ENCODE measurements at places on chromosomes 7 and 10.

DNA sequence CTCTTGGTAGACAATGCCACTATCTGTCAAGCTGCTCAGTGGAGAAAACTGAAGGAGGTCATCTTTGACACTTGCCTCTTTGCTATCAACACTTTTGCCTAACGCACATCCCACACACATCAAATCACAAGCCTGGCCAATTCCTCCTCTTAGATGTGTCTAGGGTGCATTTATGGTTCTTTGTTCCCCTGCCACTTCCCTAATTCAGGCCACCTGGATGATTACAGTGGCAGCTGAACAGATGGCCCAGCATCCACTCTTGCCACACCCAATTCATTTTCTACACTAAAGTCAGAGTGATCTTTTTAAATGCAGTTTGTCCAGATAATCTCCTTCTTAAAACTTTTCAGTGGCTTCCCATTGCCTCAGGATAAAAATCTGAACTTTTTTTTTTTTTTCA lies 58.6 kb downstream of the LAMB4 start:
- H3K27me3 ChIP-seq: no peaks in the 10 kb centered on the region
- H3K27ac ChIP-seq: no peak overlapping the region
- no peaks in the 10 kb centered on the region for H3K36me3 ChIP-seq
- DNase-seq: no peak
- no peak overlapping the region for H3K4me3 ChIP-seq
- H3K4me1 ChIP-seq: peaks cover under 1% of the 10 kb centered on the region

DNA sequence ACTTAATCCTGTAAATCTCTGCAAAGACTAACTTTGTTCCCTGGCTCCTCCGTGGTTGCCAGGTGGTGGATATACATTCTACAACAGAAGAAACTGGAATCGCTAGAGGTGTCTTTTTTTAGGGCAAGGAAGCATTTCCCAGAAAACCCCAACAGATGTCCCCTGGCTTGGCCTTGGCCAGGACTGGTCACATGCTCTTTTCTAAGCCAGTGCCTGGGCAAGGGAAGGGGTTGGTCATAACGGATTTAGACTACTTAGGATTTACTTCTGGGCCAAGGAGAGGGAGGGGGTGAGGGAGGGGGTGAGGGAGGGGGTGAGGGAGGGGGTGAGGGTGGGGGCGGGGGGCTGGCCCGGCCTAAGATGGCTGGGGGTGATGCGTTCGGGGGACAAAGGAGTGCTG lies 105.7 kb downstream of the SNX10 start:
- H3K27me3 ChIP-seq: peaks cover 1% of the 10 kb centered on the region
- H3K36me3 ChIP-seq: no peaks in the 10 kb centered on the region
- DNase-seq: no peak
- H3K4me1 ChIP-seq: peaks cover 11% of the 10 kb centered on the region
- H3K27ac ChIP-seq: no peak overlapping the region

DNA sequence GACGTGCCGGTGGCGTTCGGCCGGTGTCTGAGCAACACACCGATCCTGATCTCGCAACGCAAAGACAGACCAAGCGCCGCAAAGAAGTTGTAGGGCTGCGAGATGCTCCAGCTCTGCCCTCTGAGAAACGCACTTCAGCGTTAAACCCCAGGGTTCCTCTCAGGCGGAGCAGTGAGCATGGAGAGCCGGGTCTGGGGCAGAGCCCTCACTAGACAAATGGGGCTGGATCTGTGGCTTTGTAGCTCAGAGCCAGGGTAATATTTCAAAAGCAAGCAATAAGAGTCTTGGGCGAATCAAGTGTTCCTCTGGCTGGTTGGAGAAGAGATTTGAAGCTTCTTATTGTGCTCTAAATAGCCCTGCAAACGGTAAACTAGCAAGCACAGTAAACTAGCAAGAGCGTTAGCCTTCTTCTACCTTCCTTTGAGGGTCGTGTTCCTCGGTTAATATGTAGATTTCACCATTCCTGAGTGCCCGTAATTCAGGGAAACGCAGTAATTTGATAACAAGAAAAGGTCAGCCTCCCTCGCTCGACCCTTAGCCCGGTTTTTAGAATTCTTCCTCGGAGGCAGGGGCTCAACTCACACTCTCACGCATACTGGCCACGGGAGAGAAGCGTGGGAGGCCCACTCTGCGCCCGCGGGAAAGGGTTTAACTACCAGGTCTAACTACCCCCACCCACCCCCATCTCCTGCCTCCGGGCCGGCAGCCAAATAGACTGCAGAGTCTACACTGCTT lies 6.7 kb downstream of the SKAP2 start:
- H3K4me3 ChIP-seq: peak overlapping the region; percentile 36
- H3K4me1 ChIP-seq: peaks cover 35% of the 10 kb centered on the region
- peak overlapping the region; percentile 80 for H3K27ac ChIP-seq
- DNase-seq: peak; percentile 77
- H3K27me3 ChIP-seq: no peaks in the 10 kb centered on the region

GRCh38 chr10:45023426-45023825 lies 22.7 kb downstream of the ZNF22 start:
- no peak for DNase-seq
- no peaks in the 10 kb centered on the region for H3K4me1 ChIP-seq
- no peak overlapping the region for H3K27ac ChIP-seq
- no peaks in the 10 kb centered on the region for H3K27me3 ChIP-seq
- no peak overlapping the region for H3K4me3 ChIP-seq

DNA sequence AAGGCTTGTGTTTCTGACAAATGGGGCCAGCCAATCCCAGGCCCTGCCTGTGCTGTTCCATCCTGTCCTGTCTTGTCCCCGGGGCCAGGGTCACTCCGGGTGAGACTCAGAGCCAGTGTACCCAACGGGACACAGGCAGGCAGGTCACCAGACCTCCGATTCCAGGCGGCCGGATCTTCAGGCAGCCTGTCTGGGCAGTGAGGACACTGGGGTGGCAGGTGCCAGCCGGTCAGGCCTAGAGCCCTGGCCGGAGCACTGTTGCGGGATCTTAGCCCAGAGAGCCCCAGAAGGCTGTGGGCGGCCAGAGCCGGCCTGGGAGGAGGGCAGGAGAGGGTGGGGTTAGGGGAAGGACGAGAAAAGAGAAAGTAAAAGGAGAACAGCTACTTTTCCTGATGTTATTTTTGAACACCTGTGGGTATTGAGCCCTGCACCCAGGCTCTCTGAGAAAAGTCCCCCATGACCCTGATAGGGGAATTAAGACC lies 134.3 kb upstream of the TNRC18 start:
- H3K4me1 ChIP-seq: peaks cover 20% of the 10 kb centered on the region
- H3K27ac ChIP-seq: no peak overlapping the region
- DNase-seq: no peak
- no peak overlapping the region for H3K4me3 ChIP-seq
- no peaks in the 10 kb centered on the region for H3K36me3 ChIP-seq
- no peaks in the 10 kb centered on the region for H3K27me3 ChIP-seq

DNA sequence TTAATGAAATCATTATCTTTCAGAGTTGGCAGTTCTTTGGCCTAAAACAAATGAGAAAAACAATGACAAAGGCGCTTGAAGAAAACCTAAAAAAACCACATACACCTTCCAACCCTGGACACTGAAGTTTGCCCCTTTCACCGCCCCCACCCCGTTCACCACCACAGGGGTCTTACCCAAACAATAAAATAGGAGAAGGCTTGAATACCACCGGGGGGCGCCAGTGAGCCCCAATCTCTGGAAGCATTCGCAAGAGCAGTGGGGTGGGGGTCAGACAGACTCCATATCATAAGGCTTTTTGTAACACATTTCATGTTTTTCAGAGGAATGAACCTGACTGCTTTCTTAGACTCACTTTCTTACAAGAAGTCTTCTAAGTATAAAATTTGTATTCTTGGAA lies 163.6 kb downstream of the PIP4K2A start:
- no peak overlapping the region for H3K4me3 ChIP-seq
- H3K27me3 ChIP-seq: no peaks in the 10 kb centered on the region
- no peak overlapping the region for H3K27ac ChIP-seq
- peaks cover 9% of the 10 kb centered on the region for H3K36me3 ChIP-seq
- H3K4me1 ChIP-seq: no peaks in the 10 kb centered on the region

DNA sequence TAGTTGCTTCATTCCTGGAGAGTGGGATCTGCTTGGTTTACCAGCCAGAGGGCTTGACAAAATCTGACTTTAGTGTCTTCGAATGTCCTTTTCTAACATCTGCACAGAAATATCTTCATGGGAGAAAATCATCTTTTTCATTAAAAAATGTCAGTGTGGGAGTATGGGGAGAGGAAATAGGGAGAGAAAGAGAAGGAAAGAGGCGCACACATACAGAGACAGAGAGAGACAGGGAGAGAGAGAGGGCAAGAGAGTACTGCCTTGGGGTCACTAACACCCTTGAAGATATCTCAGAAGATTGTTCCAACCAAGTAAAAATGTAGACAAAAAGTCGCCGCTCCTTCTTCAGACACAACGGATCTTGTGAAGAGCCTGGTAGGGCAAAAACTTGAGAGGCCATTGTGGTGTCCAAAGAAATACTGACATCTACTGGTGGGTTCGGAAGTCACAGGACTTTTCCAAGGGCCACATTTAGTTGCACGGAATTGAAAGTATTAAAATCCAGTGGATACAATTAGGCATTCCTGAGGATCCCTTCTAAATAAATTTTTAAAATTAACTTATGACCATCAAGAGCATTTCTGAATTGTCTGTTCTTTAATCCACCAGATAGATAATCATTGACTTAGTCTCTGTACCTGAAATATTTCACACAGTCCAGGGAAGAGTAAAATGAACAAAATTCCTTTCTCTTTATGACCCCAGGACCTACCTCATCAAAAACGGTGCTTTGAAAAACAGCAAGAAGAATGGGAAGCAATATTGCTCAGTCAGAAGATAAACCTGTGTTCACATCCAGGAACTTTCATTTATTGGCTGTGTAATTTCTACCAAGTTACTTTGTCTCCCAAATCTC lies 29.7 kb downstream of the VIM start:
- H3K27me3 ChIP-seq: no peaks in the 10 kb centered on the region
- peak overlapping the region; percentile 33 for H3K27ac ChIP-seq
- H3K4me1 ChIP-seq: peaks cover 4% of the 10 kb centered on the region
- H3K4me3 ChIP-seq: peak overlapping the region; percentile 13
- DNase-seq: peak; percentile 80

DNA sequence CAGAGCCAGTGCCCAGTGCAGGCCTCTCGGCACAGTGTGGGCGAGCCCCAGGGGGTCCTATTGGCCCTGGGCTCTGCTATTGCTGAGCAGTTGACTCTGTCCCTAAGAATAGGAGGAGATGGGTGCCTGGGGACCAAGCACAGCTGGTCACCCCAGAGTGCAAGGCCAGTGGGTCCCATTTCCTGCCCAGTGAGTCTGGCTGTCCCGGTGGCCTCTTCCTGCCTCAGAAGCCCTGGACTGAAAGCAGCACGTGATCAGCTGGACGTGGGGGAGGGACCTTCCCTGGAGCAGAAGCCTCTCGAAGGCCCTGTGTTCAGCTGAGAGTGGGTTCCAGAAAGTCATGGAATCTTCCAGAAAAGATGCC lies 42.0 kb downstream of the PWWP2B start:
- no peak for DNase-seq
- H3K27me3 ChIP-seq: no peaks in the 10 kb centered on the region
- H3K27ac ChIP-seq: no peak overlapping the region
- H3K4me1 ChIP-seq: peaks cover 2% of the 10 kb centered on the region

DNA sequence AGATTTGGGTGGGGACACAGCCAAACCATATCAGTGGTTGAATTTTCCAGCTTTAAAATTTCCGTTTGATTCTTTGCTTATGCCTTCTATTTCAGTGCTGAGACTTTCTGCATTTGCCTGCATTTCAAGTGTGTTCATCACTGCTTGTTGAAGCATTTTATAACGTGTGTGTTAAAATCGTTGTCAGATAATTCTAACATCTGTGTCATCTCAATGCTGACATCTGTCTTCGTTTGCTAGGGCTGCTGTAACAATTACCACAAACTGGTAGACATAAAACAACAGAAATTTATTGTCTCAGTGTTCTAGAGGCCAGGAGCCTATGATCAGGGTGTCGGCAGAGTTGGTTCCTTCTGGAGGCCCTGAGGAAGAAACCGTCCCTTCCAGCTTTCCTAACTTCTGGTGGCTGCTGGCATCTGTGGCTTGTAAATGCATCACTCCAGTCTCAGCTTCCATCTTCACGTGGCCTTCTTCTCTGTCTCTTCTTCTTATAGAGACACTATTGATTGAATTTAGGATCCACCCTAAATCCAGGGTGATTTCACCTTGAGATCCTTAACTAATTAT lies 71.1 kb upstream of the SDK1 start:
- H3K4me3 ChIP-seq: no peak overlapping the region
- no peaks in the 10 kb centered on the region for H3K36me3 ChIP-seq
- no peak overlapping the region for H3K27ac ChIP-seq
- no peaks in the 10 kb centered on the region for H3K4me1 ChIP-seq
- DNase-seq: no peak
- no peaks in the 10 kb centered on the region for H3K27me3 ChIP-seq

DNA sequence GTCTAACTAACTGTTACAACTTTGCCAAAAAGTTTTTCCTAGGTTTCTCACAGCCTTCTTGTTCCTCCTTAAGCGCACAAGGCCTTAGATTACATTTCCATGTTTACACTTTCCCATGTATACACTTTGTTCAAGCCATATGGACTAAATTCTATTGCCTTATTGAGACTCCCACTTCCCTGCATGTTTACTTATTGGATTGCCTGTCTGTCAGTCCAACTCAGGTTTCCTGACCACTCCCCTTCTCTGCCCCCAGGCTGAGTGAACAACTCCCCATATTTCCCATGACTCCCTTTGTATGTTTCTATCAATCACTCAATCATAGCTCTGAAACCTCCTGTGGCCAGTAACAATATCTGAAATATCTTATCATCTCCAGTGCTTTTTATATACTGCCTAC lies 43.0 kb downstream of the SLC25A40 start:
- no peaks in the 10 kb centered on the region for H3K36me3 ChIP-seq
- no peaks in the 10 kb centered on the region for H3K4me1 ChIP-seq
- DNase-seq: no peak
- H3K27me3 ChIP-seq: no peaks in the 10 kb centered on the region
- H3K27ac ChIP-seq: no peak overlapping the region

GRCh38 chr10:98427011-98427515 lies 12.1 kb upstream of the PYROXD2 start:
- no peaks in the 10 kb centered on the region for H3K27me3 ChIP-seq
- DNase-seq: no peak
- no peak overlapping the region for H3K4me3 ChIP-seq
- H3K27ac ChIP-seq: no peak overlapping the region
- H3K36me3 ChIP-seq: peaks cover 35% of the 10 kb centered on the region

GRCh38 chr10:28400681-28401080 lies 97.8 kb upstream of the MPP7 start:
- H3K4me1 ChIP-seq: no peaks in the 10 kb centered on the region
- H3K36me3 ChIP-seq: no peaks in the 10 kb centered on the region
- H3K27me3 ChIP-seq: no peaks in the 10 kb centered on the region
- no peak for DNase-seq
